Upper lobe of left lung (tissue), 6 donors: ENCODE measurements at places on chromosomes 5 and 9.

DNA sequence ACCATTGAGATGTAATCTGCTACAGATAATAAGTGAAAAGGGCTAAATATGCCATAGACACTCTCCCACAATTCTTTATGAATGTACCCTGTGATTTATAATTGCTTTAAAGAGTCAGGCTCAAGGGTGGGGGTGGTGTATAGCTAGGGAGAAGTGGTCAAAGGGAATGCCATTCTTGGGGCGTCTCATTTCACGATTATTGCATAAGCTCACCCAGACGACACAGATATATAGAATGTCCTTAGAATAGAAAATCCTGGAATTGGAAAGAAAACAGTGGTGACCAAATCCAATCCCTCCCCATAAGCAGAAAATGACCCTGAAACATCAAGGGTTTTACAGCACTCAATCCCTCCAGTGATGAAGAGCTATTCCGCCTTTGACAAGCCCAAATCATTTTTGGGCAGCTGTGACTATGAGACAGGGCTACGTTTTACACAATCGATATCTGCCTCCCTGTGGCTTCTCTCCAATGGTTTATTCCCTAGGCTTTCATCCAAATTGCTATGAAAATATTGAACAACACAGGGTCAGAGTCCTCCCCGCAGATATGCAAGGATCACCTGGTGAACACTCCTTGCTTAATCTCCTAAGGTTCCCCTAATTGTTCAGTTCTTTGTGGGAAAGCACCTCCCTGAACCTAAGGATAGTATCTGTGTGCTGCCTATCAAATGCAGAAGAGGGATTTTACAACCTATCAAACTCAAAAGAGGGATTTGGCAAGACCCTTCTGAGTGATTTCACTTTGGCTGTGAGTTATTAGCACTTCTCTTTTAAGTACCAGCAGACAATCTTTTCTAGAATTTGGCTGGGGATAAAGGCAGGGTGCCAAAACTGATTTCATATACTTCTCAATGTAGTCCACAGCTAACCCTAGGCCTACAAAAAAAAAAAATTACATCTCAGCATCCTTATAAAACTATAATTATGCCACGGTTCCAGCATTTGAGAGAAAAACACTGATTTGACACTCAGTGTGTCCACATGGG, 144.9 kb upstream of the CDH6 start:
- no peak for DNase-seq

DNA sequence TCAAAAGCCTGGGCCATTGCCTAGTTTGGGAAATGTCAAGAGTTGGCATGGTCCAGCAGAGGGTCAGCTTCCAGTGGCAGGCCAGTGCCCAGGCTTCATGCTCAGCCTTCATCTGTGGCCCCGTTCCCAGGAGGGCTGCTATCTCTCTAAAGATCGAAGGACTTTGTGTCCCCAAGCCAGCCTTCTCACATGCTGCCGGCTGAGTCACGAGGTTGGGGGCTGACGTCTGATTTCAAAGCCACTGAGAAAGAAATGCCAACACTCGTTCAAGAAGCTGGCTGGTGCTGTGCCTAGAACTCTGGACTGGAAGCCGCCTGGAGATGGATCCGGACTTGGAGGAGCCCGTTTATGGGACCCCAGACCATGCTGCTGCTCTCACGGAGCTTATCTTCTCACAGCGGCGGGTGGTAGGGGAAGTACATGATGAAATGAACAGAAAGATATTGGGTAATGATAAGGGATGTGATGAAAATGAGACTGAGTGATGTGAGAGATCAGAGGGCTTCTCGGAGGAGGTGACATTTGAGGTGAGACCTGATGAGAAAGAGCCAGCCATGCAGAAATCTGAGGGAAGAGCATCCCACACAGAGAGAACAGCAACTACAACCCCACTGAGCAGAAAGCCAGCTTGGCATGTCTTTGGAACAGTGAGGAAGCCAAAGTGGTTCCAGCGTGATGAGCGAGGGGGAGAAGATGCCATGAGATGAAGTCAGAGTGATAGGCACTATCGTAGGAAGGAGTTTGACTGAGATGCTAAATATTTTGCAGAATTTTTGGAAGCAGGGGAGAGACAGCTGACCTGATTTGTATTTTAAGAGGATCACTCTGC, 54.9 kb upstream of the BOD1 start:
- no peak for DNase-seq

DNA sequence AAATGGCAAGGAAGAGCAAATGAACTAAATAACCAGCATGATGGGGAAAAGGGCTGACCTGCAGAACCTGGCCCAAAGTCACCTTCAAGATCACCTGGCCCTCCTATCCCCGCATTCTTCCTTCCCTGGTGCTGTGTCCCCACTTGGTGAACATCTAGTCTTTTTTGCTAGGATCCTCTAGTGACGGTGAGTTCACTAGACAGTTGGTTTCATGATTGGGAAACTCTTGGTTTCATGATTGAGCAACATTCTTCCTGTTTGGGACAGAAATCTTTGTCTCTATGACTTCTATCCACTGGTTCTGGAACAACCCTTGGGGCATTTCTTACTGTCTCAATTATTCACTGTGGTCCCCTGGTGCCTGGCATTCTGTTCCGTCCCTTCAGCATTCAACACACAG, 50.2 kb upstream of the DAB2IP start:
- DNase-seq: no peak

GRCh38 chr5:67752357-67752708, 463.2 kb upstream of the PIK3R1 start:
- DNase-seq: no peak

DNA sequence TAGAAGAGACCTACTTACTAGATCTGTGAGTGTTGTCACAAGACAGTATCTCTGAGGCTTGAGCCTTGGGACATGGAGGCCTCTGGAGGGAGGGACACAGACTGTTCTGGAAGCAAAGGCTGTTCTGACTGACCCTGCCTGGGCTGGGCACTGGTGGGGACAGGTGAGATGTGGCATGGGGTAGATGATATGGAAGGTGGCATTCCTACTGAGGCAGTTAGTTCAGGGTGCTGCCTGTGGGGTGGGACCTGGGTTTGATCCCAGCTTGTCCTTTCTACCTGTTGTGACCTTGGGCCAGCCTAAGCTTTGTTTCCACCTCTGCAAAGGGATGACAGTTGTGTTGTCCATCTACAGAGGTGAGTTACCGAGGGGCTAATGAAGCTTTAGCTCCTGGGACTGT, 140.2 kb downstream of the C9orf50 start:
- DNase-seq: no peak

DNA sequence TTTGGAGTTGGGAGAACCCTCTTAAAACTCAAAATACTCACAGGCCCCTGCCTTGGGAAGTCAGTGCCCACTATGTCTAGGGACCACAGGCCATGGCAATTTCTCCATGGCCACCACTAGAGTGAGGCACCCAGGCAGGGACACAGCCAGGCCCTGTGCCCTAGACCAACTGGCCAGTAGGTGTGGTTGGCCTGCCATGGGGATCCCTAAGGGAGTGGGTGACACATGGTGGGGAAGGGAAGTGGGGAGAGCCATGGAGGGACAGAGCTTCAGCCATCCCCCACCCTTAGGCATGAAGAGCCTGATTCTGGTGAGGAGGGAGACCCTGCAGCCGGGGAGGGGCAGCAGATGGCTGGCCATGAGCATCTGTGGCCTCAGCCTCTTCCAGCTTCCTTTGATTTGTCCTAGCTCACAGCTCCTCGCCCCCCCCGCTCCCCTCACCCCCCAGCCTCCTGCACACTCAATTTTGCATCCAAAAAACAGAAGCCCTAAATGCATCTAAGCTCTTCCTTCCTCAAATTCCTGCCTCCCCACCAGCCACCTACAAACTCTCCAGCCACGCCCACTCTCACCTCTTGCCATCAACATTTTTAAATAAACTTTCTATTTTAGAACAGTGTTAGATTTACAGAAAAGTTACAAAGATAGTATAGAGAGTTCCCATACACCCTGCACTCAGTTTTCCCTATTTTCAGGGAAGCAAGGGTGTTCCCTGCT, 1.6 kb upstream of the DBN1 start:
- DNase-seq: no peak

DNA sequence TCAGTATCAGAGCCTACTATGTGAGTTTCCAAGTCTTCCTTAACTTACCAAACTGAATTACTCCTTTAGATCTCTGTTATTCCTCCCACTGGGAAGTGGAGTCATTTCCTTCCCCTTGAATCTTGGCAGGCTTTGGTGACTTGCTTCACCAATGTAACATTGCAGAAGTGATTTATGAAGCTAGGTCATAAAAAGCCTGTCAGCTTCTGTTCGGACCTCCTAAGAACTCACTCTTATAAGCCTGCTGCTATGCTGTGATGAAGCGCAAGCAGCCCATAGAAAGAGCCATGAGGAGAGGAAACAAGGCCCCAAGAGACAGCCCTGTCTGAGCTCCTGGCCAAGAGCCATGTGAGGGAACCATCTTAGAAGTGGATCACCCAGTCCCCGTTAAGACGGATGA, 14.2 kb upstream of the FOXB2 start:
- no peak for DNase-seq

DNA sequence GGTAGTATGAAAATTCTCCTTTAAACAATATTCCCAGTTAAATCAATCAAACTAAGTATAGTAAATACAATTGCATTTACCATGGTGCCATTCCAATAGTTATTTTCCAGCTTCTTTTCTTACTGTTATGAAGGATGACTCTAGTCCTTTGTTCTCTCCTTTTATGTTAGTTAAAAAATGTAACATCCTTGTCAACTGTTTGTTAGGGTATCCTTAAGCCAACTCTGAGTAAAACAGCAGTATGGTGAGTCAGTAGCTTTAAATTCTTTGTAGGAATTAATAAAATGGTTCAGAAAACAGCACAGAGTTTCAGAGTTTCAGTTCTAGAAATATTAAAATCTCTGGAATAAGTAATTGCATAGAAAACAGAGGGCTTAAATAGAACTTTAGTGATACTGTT, 384.4 kb downstream of the MTRR start:
- DNase-seq: no peak
